ENCODE measurements at places on chromosomes 7 and 10.

- no peak for DNase-seq
Observed at GRCh38 chr7:150986099-150986512, 4.7 kb upstream of the NOS3 start.

GRCh38 chr7:116499168-116500077, at the start of gene CAV2:
CAV2 (plus strand) TSS chr7:116499738; CDS start chr7:116499782, 44 bp downstream.
- DNase-seq, result peak; percentile 32

DNA sequence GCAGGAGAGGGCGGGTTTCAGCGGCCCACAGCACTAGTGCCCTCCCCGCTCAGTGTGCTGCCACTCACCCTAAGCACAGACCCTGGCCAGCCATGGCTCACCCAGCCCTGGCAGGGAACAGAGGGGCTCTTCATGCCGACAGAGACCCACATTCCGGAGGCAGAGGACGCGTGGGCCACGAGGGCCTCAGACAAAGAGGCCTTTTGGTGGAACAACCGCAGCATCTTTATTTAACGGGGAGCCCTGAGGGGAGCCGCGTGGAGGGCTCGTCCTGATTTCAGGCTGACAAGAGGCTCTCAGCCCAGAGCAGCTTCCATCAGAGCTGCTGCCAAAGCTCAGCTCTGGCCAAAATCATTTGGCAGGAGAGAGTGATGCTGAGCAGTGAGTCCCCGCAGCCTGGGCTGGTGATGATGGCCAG, 127.8 kb downstream of the SH3PXD2A start:
- no peak for DNase-seq

DNA sequence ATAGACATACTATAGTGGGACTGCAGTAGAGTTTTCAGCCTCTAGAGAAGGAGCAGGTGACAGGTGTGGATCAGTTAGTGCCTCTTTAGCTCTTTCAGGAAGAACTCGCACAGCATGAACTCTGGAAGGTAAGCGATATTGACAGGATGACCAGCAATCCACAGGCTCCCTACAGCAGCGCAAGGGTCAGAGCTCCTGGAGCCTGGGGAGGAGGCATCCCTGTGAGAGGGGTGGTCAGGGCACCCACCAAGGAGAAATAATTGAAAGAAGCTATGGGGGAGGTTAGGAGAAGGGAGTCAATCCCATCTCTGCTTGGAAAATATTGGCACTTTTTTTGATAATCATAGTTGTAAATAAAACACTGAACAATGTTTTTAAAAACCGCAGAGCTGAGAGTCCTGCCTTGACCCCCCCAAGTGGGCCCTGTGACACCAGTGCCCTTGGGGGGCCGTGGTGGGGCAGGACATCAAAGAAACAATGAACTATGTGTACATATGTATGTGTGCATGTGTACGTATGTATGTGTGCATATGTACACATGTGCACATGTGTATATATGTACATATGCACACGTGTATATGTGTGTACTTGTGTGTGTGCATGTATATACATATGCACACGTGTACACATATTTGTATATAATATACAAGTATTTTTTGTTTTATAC, 13.8 kb downstream of the AKR1C3 start:
- no peak for DNase-seq

DNA sequence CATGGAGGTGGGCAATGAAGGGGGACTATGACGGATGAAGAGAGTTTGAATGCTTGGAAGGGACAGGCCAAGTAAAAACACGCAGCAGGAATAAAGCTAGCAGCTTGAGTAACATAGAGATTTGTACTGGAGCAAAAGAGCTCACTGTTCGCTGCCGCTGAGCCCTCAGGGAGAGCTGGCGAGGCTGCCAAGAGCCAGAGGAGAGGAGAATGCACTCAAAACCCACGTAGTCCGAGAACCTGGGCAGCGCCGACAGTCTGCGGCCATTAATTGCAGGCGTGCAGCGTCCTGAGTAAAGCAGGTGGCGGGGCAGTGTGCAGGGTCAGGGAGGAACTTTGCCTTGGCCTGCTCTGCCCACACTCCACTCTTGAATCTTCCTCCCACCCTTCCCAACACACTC, 68.2 kb downstream of the SLC37A3 start:
- no peak for DNase-seq

DNA sequence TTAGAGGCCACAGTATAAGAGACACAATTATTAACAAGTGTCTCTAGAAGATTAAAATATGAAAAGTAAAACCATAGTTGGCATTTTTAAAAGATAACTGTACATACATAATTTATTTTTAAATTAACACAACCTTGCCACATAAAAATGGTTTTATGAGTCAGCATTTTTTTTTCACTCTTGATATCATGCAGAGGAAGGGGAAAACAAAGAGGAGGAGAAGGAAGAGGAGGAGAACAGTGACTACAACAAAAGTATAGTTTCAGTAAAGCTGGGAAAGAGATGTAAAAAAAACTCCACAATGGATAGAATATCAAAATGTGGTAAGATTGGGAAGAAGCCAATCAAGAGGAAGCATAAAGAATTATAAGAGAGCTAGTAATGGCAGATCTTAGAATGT, 34.0 kb downstream of the CH25H start:
- DNase-seq, result no peak

GRCh38 chr7:18241543-18242231, 214.0 kb upstream of the PRPS1L1 start:
- DNase-seq, result no peak

GRCh38 chr10:113103131-113103840, 153.2 kb downstream of the TCF7L2 start:
- no peak for DNase-seq

DNA sequence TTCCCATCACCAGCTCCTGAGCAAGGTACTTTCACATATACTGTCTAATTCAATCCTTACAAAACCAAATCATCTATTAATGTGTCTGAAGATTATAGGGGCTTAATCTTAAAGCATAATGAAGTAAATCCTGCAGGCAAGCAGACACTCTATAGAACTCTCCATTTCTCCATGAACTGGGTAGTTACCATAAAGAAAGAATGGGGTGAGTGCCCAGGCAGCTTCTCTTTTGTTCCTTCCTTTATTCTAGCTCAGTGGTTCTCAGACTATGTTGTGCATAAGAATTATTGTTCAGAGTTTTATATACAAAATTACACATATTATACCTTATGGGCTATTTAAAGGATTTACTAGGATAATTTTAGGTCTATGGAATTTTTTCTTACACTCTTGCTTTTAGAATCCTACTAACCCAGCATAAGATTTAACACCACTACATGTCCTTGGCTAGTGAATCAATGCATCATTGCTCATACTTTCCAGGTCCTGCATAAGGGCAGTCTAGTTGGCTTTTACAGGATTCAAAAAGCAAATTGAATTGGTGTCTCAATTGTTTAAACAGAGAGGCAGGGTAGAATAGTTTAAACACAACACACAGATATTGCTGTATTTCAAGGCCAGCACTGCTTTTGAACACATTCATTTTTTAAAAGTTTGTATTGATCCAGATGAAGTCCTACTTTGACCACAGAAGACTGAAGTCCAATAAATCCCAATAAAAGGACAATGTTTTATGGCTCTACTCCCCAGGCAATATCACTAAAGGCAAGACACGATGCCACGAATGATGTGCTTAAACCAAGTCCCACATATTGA, 12.9 kb downstream of the SGCE start:
- DNase-seq, result no peak

- DNase-seq, result no peak
Observed at GRCh38 chr10:45580371-45581215, 92.0 kb downstream of the ZFAND4 start.

DNA sequence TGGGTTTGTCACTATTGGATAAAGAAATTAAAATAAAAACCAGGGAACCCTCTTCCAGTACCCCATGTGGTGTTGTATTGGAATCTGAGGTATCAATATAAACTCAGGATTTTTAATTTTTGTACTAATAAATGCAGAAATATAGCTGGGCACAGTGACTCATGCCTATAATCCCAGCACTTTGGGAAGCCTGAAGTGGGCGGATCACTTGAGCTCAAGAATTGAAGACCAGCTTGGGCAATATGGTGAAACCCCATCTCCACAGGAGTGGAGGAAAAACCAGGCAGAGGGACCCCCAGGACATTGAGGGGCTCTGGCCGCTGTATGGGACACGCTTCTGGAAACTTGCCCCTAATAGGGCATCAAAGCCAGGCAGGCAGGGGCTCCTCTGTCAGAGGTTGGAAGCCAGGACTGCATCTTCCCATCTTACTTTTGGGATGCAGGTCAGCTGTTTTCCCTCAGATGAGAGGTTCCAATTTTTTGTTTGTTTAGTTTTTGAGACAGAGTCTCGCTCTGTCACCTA, 11.1 kb downstream of the ADIRF start:
- no peak for DNase-seq

GRCh38 chr10:86599729-86600128, 54.6 kb upstream of the OPN4 start:
- no peak for DNase-seq

GRCh38 chr7:151672716-151673115, 153.0 kb upstream of the RHEB start:
- DNase-seq, result no peak

GRCh38 chr10:124125305-124126116, 32.1 kb upstream of the CHST15 start:
- DNase-seq, result no peak

DNA sequence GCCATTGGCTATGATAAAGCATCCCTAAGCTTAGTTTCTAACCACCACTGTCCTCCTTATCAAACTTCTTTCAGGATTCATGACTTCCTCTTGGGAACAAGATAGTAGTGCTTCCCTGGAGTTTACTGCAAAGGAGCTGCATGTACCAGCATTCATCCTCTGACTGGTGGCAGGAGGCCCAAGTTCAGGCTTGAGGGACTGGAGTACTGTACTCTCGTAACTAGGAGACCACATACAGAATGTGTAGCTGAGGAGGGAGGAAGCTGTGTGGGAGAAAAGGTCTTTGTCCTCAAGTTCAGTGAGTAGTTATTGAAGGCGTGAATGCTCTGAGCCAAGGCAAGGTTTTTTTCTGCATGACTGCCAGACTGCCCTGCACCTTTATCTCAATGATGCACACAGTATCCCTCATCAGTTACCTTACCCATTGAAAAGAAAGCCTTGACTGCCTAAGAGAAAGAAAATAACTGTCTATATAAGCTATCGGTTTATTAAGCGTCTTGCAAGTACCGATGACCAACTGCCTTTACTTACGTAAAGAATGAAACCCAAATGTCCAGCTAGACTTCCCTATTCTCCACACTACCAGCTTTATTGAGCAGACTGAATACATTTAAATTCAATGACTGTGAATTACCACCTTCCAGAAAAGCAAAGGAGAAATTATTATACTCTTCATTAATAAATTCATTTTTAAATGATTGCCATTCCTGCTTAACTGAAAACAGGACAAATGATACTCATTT, 12.8 kb downstream of the SCRN1 start:
- DNase-seq, result no peak

DNA sequence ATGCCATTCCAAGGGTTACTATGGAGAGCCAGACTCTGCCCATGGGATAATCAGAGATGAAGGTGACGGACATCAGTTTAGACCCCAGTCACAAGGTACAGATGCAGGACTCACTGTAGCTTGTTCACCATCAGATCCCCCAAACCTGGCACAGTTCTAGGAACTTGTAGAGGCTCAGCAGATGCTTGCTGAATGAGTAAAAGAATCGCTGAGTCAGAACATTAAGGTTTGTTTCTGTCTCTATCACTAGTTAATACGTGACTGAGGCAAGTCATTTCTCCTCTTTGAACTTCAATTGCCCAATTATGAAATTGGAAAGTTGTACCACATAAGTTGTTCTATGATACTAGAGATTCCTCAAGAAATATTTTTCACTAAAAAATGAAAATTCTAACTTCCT, 65.1 kb downstream of the PPP1R3C start:
- DNase-seq, result no peak

DNA sequence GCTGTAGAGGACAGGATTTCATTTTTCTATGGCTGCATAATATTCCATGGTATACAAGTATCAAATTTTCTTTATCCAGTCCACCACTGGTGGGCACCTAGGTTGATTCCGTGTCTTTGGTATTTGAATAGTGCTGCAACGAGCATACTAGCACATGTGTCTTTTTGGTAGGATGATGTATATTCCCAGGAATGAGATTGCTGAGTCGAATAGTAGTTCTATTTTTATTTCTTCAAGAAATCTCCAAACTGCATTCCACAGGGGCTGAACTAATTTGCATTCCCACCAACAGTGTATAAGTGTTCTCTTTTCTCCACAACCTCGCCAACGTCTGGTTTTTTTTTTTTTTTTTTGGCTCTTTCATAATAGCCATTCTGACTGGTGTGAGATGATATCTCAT, 550.0 kb downstream of the REEP3 start:
- no peak for DNase-seq

GRCh38 chr10:21213381-21213780, 312.1 kb downstream of the SKIDA1 start:
- DNase-seq, result no peak

DNA sequence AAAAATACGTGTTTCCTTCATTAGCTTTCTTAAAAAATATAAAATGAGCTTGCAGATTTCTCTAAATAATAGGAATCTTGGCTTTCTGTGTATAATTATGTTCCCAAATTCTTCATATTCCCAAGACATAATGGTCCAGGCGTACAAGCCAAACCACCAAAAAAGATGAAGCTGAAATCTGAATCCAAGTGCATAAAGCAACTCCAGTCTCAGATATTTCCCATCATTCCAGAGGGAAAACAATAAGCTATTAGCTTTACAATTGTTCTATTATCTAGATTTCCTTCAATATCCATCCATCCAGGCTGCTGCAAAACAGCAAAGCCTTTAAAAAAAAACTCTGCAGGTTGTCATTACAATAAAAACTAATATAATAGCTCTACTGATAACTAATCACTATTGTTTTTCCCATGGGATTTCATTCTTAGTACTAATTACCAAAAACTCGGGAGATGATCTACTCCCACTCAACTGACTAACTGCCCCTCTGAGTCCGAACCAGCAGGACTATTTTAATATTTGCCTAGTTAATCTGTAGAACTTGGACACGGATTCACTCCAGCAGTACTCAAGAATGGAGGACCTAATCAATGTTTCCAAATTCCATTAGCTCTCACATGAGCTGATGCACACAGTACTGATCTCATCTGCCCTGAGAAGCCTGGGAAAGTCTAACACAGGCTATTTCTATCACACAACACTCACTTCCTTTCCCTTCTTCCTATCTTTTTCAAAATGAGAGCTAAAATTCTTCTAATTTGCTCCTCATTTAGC, 108.9 kb upstream of the ASAH2 start:
- DNase-seq, result no peak

DNA sequence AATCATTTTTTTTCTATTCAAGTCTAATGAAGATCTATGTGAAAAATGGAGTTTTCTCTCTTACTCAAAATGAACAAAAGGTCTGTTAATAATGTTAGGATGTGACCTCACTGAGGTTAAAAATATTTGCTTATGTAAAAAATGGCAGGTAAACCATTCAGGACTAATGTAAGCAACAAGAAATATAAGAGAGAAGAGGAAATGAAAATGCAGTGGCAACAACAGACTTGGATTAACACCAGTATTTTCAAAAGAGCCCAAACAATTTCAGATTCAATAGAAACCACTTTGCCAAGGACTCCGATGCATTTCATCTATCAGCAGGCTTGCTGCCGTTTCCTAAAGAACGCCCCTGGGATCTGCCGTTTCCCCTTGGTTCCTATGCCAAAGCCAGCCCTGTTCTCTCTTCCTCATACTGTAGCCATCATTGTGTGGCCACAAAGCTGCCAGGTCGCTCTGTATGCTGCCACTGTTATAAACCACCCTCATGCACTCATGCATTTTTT, 66.4 kb downstream of the MTURN start:
- no peak for DNase-seq

- no peak for DNase-seq
Observed at GRCh38 chr7:64182036-64182790, 24.8 kb upstream of the ZNF735 start.
